ENCODE measurements at places on chromosomes 6 and 20.

- peak; percentile 66 for DNase-seq
Observed at GRCh38 chr6:30915591-30915946, 1.5 kb downstream of the VARS2 start.

DNA sequence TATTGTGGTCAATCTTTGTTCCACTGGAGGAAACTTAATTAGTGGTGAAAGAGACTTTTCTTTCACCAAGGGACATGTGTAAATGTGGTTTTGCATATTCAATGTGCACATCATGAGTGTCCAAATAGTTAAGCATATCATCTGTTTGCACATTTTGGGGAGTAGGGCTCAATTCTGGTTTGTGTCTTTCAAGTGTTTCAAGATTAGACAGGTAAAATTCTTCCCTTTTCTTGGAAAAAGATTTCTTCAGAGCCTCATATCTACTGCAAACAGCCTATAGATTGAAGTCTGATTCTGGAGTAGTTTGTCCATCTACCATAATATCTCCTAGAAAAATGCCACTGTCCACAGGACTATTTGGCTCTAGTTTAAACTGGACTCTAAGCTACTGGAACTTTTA is 26.9 kb upstream of the DEFB118 start:
- DNase-seq = no peak

DNA sequence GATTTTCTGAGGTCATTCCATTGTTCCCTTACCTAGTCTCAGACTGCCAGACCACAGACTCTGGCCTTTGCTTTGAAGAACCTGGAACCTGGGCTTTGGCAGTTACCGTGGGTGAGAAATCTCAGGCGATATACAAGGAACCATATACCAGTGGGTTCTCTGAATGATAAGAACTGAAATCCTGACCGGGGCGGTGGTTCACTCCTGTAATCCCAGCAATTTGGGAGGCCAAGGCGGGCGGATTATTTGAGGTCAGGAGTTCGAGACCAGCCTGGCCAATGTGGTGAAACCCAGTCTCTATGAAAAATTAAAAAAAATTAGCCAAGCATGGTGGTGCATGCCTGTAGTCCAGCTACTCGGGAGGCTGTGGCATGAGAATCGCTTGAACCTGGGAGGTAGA is 14.3 kb upstream of the SGK2 start:
- DNase-seq = no peak

DNA sequence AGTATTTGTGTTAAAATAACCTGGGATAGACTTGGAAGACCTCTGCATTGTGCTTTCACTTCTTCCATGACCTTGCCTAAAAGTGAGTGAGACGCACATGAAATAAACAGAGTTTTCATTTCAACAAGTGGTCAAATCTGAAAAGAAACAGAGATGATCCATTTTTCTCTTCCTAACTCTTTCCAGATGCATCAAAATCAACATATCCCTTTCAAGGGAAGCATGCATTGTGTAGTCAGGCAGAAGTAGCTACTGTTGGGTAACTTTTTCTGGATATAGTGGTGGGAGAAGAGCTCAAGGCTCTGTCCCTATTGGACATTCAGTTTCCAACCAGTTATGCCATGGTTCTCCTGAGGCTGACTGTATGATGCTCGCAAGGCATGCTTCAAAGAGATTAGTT is 233.0 kb upstream of the JAG1 start:
- DNase-seq = no peak

DNA sequence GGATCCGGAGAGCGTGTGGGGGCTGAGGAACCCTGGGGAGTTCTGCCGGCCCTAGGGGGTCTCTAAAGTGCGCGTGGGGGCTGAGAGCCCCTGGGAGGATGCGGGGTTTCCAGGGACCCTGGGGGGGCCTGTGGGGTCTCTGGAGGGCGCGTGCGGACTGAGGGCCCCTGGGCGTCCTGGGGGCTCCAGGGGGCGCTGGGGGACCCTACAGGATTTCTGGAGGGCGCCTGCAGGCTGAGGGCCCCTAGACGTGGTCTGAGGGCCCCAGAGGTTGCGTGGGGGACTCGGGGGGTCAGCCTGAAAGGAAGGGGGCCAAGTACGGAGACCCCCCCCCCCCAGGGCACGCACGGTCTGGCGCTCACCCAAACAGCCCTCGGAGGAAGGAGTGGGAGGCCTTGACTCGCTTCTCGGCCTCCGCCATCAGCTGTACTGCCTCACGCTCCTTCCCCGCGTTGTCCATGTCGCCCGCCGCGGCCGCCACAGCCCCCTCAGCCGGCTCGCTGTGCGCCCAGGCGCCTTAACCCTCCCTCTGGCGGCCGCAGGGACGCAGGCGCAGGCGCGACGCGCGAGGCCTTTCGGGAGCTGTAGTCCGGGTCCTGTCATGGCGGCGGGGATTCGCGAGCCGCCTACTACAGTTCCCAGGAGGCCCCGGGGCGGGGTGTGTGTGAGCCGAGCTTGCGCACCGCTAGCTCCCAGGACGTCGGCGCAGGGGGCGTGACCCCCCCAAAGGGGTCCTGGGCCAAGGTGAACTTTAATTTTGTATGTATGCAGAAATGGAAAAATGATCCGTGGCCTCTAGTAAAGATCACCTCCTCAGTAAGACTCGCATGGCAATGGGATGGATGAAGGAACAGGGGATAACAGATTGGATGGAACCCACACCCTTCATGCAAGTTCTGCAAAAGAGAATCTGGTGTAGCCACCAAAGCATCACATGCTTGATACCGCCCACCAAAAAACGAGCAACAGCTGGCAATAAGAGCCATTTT is at the start of gene NAPB:
Gene NAPB (minus strand): TSS at position 546 of the 989 bp plus-strand sequence. CDS start 86 bp downstream, at position 460.
- DNase-seq = peak; percentile 89

DNA sequence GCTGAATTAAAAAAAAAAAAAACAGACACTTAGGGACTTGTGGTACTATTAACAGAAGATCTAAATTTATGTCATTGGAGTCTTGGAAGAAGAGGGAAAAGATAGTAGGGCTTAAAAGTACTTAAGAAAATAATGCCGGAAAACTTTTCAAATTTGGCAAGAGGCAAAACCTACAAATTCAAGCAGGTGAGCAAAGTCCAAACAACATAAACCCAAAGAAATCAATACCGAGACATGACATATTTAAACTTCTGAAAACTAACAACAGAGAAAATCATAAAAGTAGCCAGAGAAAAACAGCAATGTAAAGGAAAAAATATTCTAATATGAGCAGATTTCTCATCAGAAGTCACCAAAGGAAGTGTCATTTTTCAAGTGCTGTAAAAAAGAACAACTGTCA is 44.4 kb downstream of the EPM2A start:
- no peak for DNase-seq

GRCh38 chr20:5511505-5511904 is 194.8 kb upstream of the PROKR2 start:
- no peak for DNase-seq

- DNase-seq = no peak
Observed at GRCh38 chr20:33852626-33853506, 41.7 kb downstream of the CHMP4B start.

DNA sequence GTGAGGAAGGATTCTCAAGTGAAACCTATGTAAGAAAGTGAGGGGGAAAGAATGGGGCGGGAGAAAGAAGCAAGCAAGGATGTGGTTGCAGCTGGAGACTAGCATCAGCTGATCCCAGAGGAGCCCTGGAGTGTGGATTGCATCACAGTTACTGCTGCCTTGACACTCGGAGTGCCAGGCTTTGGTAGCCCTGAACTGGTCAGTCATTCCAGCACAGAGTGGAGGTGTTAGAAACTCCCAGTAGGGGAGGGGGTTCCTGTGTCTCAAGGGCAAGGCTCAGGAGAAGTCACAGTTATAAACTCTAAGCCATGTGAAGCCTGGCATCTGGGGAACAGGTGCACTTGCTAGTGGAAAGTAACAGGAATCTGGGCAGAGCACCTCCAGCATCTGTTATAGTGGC is 23.5 kb downstream of the SNAP25 start:
- DNase-seq = no peak

DNA sequence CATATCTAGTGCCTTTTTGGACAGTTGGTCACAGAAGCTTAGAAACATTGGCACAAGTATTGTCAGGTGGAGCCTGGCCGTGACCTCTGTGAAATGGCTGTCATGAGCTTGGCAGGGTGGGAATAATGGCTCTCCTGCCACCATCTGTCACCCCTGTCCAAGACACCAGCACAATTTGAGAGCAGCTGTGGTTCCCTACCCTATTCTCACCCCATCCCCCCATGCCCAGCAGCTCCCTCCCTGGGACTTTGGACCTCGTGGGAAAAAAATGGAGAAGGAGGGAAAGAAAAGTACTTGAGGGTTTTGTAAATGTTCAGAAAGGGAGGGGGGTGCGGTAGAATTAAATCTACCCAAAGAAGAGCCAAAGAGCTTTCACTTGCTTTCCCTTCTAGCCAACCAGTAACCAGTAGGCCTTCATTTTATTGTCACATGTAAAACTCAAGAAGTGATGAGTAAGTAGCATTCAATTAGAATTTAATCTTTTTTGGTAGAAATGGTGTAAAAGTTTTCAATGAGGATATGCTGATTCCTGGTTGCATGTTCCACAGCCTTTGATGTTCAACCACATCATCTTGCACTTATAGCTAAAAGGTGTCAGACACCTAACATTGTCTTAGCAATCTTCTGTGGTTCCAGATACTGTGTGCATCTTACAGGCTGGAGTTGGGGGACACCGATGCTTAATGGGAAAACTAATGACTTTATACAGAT is 263.5 kb upstream of the TAB2 start:
- DNase-seq = no peak

GRCh38 chr20:53157443-53158408 is 185.6 kb downstream of the TSHZ2 start:
- DNase-seq = peak; percentile 37

DNA sequence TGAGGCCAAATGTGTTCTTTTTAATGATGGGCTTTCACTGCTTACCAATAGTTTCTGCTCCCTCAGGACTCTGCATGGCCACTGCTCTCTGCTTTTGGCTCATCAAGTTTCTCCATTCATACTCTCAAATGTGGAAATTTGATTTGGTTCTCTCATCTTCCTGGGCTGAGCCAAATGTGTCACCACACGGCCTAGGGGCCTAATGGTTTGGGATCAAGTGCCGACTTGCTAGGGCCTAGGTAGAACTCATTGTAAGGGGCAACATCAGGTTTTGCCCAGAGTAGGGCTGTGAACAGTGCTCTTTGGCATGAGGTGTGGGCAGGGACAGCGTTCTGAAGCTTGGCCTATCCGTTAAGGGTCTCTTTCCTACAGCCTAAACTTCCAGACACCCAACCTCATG is 3.9 kb upstream of the MRPS10 start:
- no peak for DNase-seq

DNA sequence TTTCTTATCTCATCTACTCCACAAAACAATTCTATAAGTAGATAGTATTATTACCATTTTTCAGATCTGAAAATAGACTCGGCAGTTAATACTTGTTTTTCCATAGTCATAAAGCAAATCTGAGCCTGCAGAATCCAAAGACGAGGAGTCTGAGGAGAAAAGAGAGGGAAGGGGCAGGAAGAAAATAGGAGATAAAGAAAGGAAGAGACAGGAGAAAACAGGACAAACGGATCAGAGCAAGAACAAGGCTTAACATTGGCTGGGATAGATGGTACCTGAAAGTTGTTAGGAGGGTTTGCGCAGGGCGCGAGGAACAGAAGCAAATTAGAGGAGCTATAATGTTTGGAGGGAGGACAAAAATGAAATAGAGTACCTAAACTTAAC is 639 bp upstream of the PPIL1 start:
- DNase-seq = no peak

- no peak for DNase-seq
Observed at GRCh38 chr6:130188207-130188899, 34.4 kb downstream of the SAMD3 start.

GRCh38 chr6:48511378-48511777 is 400.4 kb upstream of the PTCHD4 start:
- DNase-seq = no peak

- DNase-seq = no peak
Observed at GRCh38 chr6:31659649-31660380, 763 bp downstream of the C6orf47 start.

DNA sequence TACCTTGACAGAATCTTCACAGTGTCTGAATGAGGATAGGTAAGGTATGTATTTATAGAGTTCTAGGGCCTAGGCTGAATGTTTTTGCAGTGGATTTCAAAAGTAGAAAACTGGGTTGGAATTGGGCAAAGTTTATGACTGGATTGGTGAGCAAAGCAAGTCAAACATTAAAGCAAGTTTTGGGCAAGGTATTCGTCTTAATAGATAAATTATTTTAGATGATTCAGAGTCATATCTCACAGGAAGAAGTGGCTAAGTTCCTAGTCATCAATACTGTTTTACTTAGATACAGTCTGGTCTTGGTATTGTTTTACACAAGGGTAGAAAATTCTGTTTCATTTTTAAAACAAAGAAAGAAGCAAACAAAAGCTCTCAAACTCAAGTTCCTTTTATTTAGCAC is 284.1 kb upstream of the EPHA7 start:
- DNase-seq = no peak

GRCh38 chr6:80402266-80402665 is 295.8 kb downstream of the BCKDHB start:
- DNase-seq = no peak

DNA sequence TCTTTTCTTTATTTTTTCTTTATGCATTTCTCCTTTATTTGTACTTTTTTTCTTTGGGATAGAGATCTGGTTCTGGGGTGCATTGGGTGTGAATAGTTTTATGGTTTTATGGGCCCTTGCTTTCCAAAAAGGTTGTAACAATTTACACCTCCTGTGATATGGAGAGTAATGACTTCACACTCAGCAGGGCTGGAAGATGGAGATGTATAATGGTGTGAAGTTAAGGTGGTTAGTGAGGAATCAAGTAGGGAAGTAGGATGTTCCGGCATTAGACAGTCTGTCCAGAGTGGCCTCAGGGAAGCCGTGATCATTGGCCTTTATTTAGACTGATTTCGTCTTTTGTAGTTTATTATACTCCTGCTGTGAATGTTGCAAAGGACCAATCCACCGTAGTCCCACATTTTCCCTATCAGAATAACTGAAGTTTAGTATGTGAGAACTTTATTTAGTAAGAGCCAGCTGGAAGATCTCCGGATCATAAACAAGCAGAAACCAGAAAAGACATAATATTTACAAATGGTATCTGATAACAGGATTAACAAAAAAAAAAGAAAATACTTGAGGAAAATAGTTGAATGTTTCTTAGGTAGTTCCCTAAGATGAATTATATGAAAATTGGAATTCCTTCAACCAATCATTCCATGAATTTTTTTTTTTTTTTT is 255.5 kb downstream of the TBC1D7 start:
- no peak for DNase-seq

- no peak for DNase-seq
Observed at GRCh38 chr6:93806409-93807270, 387.3 kb upstream of the EPHA7 start.

DNA sequence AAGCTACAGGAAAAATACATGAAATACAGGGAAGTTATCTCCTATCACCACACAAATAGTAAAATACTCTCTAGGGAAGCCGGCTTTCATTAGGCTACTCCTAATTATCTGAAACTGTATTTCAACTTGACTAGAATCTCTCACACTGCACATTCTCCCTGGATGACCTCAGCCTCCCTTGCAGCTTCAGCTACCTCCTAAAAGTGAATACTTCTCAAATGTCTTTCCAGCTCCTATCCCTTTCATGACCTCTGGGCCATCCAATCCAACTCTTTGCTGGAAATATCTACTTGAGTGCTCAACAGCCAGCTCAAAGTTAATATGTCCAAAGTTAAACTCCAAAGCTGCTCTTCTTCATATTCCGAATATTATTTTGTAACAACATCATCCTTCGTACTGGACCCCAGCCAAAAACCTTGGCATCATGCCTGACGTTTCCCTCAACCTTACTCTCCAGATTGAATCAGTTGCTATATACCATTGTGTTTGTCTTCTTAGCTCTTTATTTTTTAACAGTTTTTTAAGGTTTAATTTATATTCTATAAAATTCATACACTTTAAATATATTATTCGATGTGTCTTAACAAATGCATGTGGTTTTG is 29.4 kb upstream of the KIF6 start:
- no peak for DNase-seq

Measured in NCI-H460 (cell line).